ENCODE measurements at places on chromosomes 13 and 19.
A peak's percentile ranks its signal among the peaks of the same experiment; 100 is the strongest.

GRCh38 chr19:49599378-49600295, 8.7 kb downstream of the PRR12 start:
- no peak for DNase-seq

DNA sequence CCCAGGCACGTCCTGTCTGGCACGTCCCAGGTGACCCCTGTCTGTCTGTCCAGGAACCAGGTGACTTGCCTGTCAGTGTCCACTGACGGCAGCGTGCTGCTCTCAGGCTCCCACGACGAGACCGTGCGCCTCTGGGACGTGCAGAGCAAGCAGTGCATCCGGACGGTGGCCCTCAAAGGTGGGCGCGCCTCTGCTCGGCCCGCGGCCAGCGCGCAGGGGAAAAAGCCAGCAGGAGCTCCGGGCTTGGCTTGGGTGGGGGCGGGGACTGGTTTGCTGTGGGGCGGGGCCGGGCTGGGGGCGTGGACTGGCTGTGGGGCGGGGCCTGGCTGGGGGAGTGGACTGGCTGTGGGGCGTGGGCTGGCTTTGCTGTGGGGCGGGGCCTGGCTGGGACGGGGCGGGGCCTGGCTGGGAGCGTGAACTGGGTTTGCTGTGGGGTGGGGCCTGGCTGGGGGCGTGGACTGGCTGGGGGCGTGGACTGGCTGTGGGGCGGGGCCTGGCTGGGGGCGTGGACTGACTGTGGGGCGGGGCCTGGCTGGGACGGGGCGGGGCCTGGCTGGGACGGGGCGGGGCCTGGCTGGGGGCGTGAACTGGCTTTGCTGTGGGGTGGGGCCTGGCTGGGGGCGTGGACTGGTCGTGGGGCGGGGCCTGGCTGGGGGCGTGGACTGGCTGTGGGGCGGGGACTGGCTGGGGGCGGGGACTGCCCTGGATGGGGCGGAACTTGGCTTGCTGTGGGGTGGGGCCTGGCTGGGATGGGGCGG, 7.2 kb downstream of the WDR18 start:
- peak; percentile 52 for DNase-seq

GRCh38 chr13:32213626-32214025, 101.5 kb downstream of the ZAR1L start:
- no peak for DNase-seq

GRCh38 chr13:50999641-51000040, 90.0 kb downstream of the RNASEH2B start:
- DNase-seq = no peak

DNA sequence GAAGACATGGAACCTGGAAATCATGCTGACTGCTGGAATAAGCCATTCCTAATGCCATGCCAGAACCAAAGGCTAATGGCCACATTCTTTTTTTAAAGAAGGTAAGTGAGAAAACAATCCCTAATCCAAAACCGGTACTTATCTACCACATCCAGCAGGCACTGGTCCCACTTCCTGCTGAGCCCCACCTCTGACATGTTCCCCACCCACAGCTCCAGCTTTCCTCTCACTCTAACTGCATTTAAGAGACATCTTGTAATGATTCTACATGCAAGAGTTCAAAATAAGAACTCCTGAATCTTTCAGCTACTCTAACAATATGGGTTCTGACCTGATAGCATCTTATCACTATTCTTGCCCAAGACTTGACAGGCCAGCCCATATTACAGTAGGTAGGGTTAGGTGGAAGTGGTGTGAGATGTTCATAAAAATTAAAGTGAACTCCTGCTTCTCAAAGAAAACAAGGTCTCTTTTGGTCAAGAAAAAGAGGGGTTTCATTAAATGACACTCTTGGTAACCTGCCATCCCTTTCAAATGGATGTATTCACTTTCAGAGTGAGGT, 41.9 kb downstream of the N4BP2L2 start:
- DNase-seq = no peak

GRCh38 chr13:67827992-67828391, 597.9 kb upstream of the PCDH9 start:
- DNase-seq = no peak

GRCh38 chr13:30743319-30744055, 8.1 kb downstream of the ALOX5AP start:
- DNase-seq = peak; percentile 97

DNA sequence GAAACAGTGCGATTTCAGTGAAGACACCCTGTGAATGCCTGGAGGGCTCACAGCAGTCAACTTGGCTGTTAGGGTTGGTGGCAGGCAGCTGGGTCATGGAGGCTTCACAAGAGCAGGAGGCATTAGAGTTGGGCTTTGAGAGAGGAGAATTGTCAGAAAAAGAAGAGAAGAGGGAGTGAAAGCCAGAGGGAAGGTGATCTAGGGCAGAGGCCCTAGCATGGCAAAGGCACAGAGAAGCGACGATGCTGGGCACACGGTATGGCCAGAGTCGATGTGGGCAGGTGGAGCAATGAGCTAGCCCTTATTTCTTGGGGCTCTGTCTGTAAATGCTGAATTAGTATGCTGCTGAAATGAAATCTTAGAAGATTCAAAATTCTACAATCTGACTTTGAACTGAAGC, 52.6 kb upstream of the OLFM4 start:
- no peak for DNase-seq

GRCh38 chr19:10812902-10813404, 23.1 kb downstream of the TMED1 start:
- DNase-seq = peak; percentile 95

DNA sequence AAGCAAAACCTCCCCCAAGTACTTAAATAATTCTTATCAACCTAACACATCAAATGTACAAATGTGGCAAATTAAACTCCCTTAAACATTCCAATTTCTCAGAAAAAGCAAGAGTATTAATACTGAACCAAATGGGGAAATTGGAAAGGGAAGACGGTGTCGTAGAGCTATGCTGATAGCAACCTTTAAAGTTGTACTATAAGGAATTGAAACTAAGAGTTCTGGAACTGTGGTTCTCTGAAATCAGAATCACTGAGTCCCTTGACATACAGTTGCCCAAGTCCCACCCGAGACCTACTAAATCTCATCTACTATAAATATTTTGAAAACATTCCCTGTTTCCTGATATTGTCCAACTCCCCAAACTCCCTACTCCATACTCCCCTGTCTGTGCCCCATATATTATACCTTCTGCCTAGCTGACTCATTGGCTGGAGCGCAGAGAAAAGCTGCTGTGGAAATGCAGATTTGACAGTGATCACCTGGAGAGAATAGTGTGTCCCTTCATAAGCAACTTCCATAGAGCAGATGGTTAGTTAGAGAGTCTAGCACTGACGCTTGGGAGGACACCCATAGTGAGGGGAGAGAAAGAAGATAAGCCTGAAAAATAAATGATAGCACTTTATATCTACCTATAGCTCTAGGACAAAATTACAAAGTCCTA, 51.4 kb upstream of the ITM2B start:
- DNase-seq = no peak

- DNase-seq = no peak
These were observed 17.5 kb upstream of the F7 start for GRCh38 chr13:113087923-113088690.

DNA sequence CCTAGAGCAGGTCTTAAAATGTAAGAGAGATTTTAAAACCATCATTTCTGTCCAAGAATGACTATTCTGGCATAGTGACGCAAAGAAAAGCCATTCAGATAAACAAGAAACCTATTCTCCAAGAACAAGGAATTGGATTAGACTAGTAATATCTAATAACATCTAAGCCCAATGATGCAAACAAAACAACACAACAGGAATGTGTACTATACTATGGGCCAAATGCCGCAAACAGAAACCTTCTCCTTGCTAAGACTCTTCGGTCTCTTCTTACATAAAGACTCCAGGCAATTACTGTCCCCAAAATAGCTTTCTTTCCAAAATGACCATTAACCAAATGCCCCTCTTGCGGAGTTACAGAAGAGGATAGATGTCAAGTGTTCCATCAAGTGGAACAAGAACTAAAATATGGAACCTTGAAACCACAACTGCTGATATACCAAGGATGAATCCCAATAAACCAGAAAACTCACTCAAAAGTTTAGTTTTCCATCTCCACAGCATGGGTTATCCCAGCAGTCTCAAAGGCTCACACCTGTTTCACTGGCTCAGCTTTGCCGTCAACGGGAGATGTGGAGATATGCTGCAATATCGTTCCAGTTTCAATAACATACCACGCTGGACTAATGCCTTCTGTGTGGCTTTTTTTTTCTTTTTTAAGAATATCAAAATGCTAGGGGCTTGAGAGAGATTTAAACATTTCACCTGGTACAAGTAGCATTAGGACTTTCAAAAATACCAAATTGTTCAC, 76.2 kb downstream of the FOXO1 start:
- DNase-seq = no peak

GRCh38 chr13:110912651-110913051, 2.2 kb downstream of the ANKRD10 start:
- peak; percentile 60 for DNase-seq

DNA sequence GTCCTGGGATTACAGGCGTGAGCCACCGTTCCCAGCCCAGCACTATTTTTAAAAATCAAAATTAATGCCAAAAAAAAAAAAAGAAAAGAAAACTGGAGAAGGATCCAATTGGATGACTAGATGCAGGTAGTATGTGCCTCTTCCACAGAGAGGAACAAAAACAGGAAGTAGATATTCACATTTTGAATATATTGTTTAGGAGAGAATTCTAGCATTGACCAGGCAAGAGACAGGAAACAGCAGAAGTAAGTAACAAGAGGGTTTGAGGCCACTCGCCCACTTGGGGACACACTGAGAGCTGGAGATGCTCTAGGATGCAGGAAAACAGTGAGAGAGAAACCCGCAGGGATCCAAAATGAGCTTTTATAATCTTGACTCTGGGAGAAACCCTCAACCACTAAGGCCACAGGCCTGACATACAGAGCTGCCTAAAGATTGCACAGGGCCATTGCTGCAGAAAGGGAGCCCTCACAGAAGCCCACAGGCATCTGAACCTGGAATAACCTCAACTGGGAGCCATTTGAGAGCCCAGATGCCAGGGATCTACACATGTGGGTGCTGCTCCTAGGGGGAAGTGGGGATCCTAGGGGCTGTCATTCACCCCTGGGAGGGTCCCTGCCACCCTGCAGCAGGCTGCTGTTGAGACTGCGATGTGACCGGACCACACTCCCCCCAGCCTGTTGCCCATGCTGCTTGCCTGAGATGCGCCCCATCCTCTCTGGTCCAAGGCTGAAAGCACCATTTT, 28.2 kb downstream of the IGFL2 start:
- DNase-seq = no peak

- DNase-seq = no peak
These were observed 29.1 kb downstream of the NLRP12 start for GRCh38 chr19:53795019-53795418.

DNA sequence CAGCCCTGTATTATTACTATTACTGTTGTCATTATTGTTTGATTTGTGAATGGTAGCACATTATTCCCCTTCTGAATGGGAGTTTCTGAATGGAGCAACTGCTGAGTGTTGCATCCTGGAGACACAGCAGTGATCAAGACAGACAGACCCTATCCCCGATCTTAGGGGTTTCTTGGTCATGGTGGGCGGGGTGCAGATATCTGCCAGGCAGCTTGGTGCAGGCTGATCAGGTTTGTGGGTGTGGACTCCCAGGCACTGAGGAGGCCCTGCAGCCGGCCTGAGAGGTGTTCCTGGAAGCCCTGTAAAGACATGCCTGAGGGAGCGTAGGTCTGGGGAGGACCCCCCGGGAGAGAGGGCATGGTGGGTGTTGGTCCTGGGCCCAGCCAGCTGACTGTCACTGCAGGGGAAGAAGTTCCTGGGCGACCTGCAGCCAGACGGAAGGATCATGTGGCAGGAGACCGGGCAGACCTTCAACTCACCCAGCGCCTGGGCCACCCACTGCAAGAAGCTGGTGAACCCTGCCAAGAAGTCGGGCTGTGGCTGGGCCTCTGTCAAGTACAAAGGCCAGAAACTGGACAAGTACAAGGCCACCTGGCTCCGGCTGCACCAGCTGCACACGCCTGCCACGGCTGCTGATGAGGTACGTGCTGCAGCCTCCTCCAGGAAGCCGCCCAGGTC, 2.1 kb downstream of the MPND start:
- no peak for DNase-seq

- DNase-seq = peak; percentile 42
These were observed 76.8 kb downstream of the FREM2 start for GRCh38 chr13:38763446-38764381.

- peak; percentile 66 for DNase-seq
These were observed 238.9 kb downstream of the TSHZ3 start for GRCh38 chr19:31110336-31110735.

- peak; percentile 54 for DNase-seq
These were observed 772 bp downstream of the GPC6 start for GRCh38 chr13:93227280-93227877.

GRCh38 chr13:101514695-101515275, 62.3 kb downstream of the ITGBL1 start:
- DNase-seq = peak; percentile 62

DNA sequence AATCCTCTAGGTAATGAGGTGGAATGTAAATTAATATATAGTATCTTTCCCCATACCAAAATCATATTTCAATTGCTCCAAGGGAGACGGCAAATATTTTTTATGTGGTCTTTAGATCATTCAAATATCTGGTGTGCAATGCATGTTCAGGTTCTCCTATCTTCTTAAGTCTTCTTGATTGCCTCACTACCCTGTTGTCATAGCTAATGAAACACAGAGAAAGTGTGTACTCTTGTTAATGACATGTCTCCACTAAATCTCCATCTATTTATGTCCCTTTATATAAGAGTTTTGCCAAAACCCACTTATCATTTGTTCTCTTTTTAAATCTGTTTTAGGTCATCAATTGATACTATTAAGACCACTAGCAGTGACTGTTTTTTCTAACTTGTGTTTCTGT, 6.6 kb downstream of the STARD13 start:
- no peak for DNase-seq

DNA sequence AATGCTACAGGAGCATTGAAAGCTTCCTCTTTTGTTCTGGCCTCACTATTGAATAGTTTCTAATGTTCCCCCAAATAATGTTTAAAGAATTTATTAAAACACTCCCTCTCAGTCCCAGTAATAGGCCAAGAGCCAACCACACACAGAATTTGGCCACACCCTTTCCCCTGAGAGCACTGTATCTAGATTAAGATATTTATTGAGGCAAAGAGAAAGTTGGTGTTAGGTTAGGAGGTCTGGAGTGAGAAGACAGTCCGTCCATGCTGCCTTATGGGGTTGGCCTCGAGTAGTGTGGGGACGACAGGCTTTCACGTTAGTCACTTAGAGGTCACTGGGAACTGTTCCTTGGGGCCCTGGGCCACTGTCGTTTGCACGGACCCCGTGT, 122.9 kb upstream of the RNF113B start:
- no peak for DNase-seq

DNA sequence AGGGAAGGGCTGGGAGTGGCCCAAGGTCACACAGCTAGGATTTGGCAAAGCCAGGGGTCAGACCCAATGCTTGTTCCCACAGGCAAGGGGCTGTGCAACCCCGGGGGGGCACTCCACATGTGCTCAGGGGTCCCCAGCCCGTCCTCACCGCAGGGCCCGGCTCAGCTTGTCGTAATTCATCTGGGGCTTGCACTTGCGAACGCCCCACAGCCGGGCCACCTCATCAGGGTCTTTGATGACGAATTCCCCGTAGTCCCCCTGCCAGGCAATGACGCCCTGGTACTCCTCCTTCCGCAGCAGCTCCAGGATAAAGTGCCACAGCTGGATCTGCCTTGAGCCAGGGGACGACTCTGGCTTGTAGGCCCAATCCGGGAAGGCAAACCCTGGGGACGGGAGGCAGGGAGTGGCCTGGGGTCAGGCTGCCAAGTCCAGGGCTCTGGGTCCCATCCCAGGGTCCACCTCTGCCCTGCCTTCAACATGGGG, 4.7 kb downstream of the ERF start:
- no peak for DNase-seq

GRCh38 chr13:93260591-93260990, 34.0 kb downstream of the GPC6 start:
- peak; percentile 53 for DNase-seq

GRCh38 chr13:87982400-87982799, 311.2 kb downstream of the SLITRK5 start:
- no peak for DNase-seq
